Muscle of leg (tissue), 16 donors: ENCODE measurements at places on chromosomes 6 and 20. TPM values are rescaled to one million over a fixed set of nuclear protein-coding genes. Genes with fewer than 3 reads are reported as not detected.

DNA sequence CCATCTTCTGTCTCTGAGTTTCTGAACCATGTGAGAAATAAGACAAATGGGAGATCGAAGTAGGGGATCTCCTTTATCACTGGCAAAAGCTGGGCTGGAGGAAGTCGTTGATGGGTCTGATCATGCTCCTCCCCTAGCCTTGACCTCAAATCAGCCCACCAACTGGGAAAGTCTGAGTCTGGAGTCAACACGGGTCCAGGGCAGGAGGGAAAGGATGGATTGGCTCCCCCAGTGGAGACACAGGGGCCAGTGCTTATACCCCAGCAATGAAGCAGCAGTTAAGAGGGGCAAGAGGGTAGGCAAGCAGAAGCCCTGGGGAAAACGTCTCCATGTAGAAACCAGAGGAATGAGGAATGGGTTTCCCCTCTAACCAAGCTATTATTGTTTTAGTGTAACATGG, 152.6 kb downstream of the TBC1D7 start:
- DNase-seq: no peak

GRCh38 chr20:11379257-11380011, 538.3 kb upstream of the BTBD3 start:
- DNase-seq: peak; percentile 14

- no peak for DNase-seq
Observed at GRCh38 chr6:96925290-96925687, 761 bp downstream of the KLHL32 start.

GRCh38 chr20:61830241-61830930, 235.3 kb downstream of the TAF4 start:
- no peak for DNase-seq

- no peak for DNase-seq
Observed at GRCh38 chr20:38345643-38346042, 639 bp upstream of the LBP start.

DNA sequence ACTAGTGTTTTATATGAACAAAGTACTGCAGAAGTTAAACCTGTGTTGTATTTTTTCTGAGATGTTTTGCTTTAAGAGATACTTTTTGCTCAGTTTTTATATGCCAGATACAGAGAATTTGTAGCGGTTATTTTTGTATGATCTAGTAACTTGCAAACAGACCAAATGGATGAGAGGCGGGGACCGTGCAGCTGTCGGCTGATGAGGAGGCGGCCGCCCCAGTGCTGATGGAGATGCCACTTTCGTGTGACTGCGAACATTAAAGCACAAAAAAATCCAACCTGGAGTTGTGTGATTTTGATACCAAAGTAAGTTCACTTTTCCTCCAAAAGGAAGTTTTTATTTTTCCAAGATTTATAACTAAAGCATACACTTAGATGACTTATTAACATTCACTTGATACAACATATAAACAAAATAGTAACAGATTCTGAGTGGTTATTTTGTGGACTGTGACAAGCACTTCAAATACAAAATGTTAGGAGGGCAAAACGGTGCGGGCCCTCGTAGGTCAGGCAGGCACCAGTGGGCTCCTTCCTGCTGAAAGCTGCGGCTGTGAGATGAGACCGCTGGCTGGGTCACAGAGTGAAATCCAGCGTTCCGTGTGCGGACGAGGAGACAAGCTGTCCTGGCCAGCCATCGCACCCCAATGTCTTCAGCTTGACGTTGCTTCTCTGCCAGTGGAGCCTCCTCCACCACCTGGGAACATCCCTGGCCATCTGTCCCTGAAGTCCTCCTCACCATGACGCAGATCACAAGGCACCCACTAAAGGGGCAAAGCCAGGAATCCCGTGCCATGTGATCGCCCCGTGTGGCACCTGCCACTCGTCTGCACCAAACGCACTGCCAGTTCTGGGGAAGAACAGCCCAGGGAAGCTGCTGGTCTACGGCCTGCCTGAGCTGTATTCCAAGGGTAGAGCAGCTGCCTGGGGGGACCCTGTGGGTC, 4.0 kb upstream of the OGFR start:
- DNase-seq: no peak

GRCh38 chr6:112036088-112036637, 17.7 kb upstream of the CCN6 start:
- DNase-seq: no peak

GRCh38 chr6:43240950-43241349, 2.3 kb upstream of the TTBK1 start:
- DNase-seq: no peak

DNA sequence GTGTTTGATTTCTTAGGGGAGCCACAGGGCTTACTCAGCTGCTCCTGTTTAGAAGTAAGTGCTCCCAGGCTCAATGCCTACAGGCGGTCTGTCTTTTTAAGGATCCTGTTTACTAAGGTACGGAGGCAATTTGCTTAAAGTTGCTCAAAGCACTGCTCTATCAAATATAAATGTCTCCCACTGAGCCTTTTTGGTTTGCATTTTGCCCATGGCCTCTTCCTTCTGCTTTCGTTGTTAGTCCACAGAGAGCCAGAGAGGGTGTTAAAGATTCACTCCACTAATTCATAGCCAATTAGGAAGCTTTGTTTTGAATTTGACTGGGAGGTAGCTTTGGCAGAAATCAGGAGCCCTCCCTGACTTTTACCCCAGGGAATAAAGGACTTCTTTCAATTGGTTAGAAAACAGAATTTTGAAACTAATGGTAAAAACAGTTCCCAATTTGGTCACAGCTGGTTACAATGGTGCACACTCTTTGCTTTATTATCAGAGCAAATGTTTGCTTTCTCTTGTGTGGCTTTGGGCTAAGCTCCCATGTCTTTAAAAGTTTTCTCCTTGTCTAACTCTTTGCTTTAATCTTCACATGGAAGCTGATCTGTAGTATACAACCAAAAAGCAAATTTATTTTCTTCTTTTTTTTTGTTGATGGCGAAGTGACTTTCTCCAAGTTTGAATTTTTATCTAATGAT, 126.2 kb downstream of the IMPG1 start:
- no peak for DNase-seq

GRCh38 chr6:119540417-119540816, 190.9 kb upstream of the MAN1A1 start:
- DNase-seq: no peak

DNA sequence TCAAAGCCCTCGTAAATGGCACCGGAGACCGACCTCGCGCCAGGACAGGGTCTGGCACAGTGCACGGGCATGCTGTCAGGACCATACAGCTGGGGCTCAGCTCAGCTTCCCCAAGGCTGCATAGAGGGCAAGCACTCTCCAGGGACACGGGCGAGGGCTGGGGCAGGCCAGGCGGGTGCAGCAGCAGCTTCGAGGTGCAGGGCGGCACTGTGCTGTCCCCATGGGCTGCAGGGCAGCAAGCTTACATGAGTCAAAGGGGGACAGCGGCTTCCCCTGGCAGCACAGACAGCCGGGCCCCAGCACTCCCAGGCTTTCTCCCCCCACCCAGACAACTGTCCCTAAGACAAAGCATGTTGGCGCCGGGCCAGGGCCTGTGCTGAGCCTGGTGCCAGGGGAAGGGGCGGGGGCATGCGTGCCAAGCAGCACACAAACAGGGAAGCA, 25.7 kb downstream of the PSMG4 start:
- peak; percentile 69 for DNase-seq

- no peak for DNase-seq
Observed at GRCh38 chr6:115947966-115948541, 112.6 kb downstream of the FRK start.

DNA sequence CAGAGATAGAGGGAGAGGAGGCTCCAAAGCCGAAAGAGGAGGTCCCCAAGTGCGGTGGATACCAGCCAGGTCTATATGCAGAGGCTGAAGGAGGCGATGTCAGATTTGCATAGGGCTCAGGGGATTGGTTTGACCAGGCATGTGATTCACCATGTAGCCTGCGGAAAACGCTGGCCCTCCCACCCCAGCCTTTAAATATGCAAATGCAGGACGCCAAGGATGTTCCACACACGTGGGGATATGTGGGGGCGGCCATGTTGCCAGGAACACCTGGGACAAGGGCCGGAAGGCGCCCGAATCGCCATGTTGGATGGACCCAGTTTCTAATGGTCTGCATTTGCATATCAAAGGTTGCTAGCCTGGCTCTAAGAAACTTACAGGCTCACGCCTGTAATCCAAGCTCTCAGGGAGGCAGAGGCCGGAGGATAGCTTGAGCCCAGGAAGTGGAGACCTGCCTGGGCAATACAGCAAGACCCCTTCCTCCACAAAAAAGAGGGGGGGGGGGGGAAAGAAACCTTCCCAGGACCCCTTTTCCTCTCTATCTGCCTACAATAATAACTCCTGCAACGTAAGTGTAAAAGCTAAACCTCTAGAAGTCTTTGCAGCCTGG, 110.5 kb downstream of the TULP4 start:
- DNase-seq: no peak

PRRT1 gene
- 0.18 TPM for total RNA-seq

MAN1A1 gene
- 34.9 TPM for total RNA-seq
